ENCODE measurements at places on chromosomes 3 and 15.

DNA sequence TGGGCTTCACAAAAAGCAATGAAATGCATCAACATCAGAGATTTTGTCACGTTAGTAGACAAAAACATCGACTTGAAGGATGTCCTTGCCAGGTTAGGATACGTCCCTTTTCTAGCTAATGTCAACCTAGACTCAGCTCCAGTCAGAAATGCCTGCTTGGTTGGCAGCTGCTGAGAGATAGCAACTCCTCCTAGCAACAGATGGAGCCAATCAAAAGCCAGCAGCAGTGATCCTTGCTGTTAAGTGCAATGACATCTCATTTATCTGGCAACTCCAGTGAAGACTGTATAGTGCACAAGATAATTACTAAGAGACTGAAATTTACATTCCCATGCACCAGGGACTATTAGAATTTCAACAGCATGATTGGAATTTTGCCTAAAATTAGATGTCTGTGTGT is 424.1 kb downstream of the FGF12 start:
- no peaks in the 10 kb centered on the region for H3K36me3 ChIP-seq
- no peak overlapping the region for H3K27ac ChIP-seq
- H3K4me3 ChIP-seq = no peak overlapping the region
- no peak for DNase-seq
- H3K4me1 ChIP-seq = no peaks in the 10 kb centered on the region

DNA sequence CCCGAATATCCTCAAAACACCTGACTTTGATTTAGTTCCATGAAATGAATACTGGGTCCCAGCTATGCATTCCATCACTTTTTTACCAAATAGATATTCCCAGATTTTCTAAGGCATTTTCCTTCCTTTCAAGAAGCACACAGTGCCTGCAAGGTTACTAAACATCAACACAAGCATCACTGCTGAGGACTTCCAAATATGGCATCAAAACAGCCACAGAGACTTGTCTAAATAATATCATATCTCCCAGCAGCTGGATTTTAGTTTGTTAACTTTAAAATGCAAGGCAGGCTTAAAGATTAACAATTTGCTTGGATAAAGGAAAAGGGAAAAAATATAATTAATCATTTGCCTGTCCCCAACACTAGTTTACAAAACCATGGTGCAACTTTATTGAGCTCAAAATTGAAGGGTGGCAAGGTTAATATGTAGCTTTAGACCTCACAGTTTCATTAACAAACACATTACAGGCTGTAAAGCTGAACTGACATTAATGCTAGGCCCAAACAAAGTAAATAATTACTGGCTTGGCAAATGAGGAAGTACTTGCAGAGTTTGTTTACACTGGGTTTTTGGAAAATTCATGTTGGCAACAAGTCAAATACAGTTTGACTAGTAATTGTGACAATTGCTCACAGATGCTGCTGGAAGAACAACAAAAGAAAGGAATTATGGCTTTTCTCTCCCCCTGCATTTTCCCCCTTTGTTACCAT is 401.7 kb upstream of the CDIN1 start:
- no peaks in the 10 kb centered on the region for H3K36me3 ChIP-seq
- DNase-seq = no peak
- no peak overlapping the region for H3K27ac ChIP-seq
- peaks cover 4% of the 10 kb centered on the region for H3K27me3 ChIP-seq

- H3K36me3 ChIP-seq = peaks cover 17% of the 10 kb centered on the region
- no peak overlapping the region for H3K4me3 ChIP-seq
- peaks cover 40% of the 10 kb centered on the region for H3K4me1 ChIP-seq
- no peak for DNase-seq
- no peaks in the 10 kb centered on the region for H3K27me3 ChIP-seq
Observed at GRCh38 chr3:129104051-129104450, 17.6 kb downstream of the RAB43 start.

DNA sequence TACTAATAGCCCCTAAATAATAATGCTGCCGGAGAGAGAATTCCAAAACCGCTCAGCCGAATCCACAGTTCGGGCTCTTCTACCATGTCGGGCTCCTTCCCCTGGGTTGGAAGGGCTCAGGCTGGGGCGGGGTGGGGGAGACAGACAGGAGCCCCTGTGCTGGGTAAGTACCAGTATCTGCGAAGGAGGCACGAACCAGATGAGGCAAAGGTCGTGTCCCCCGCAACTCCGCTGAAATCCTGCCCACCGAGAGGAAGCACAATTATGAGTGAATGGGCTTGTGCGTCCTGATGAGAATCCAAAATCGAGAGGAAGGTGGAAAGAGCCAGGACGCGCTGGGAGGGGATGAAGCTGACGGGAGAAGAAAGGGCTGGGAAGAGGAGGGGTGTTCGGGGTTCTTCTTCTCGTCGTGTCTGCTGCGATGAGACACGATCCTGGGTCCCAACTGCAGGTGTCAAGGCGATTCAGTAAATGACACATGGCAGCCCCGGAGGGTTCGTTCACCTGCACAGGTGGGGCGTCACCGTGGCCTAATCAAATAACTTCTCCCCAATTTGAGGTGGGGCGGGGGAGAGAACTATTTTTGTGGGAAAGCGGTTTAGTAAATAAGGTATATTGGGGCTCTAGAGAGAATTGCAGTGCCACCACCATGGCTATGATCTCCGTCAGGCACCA is 707 bp upstream of the FAM81A start:
- H3K4me1 ChIP-seq = peaks cover 14% of the 10 kb centered on the region
- DNase-seq = peak; percentile 24
- H3K27ac ChIP-seq = no peak overlapping the region
- H3K27me3 ChIP-seq = peaks cover 90% of the 10 kb centered on the region
- H3K36me3 ChIP-seq = no peaks in the 10 kb centered on the region
- peak overlapping the region; percentile 85 for H3K4me3 ChIP-seq

GRCh38 chr15:45027220-45027619 is 4.2 kb downstream of the SORD start:
- peaks cover 59% of the 10 kb centered on the region for H3K36me3 ChIP-seq
- H3K27ac ChIP-seq = no peak overlapping the region
- no peak for DNase-seq

DNA sequence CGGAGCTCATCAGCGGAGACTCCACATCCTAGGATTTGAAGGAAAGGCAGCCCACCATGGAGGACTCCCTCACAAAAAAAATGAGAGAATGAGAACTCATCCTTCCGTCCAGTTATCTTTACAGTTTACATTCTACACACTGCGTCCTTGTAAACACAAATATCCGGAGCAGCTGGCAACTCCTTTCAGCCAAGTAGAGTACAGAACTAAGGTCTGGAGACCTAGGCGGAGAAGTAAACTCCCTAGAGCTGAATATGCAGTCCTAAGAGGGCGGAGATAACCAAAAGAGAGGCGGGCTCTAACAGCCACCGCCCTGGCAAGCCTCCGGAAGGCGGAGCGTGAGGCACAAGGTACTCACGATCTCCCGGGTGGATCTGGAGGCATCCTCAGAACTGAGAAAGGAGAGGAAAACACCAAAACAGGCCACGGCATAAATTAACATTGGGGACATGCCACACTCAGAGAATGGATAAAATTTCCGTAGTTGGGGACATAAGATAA is 924 bp upstream of the SIN3A start:
- H3K27ac ChIP-seq = peak overlapping the region; percentile 99
- peak overlapping the region; percentile 93 for H3K4me3 ChIP-seq
- peaks cover 3% of the 10 kb centered on the region for H3K27me3 ChIP-seq
- peaks cover 4% of the 10 kb centered on the region for H3K36me3 ChIP-seq
- peaks cover 59% of the 10 kb centered on the region for H3K4me1 ChIP-seq
- peak; percentile 68 for DNase-seq

DNA sequence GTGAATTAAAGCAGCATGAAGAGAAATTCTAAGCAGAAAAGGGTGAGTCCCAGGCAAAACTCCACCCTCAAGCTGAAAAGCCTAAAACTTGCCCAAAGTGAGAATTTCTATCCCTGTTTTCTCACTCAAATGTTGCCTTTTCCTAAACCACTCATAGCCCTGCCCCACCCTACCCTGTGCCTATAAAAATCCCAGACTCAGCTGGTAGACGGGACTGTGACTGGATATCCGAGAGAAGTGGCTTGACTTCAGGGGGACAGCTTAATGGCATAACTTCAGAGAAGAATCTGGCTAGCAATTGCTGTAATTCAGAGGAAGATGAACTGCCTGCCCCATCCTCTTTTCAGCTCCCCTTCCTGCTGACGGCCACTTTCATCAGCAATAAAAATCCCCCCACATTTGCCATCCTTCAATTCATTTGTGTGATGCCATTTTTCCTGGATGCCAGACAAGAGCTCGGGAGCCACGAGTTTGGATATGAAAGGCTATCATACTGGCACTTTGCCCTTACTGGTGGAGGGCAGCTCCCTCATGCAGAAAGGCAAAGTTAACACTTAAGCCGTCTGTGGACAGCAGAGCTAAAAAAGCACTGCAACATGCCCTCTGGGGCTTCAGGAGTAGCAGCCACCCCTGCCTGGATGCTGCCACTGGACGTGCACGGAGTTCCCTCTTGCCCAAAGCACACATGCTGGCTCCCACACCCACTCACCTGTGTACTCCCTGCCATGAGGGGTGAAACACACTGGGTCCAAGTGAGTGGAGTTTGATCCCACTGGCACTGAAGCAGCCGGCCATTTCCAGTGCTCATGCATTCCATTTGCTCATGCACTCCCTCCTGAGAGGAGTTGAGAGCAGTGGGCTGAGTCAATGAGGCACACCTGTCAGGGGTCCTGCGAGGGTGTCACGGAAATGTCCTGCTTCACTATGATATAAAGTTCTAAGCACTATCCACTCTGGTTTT is 670.6 kb downstream of the PLOD2 start:
- H3K36me3 ChIP-seq = no peaks in the 10 kb centered on the region
- no peak overlapping the region for H3K4me3 ChIP-seq
- H3K27ac ChIP-seq = peak overlapping the region; percentile 17
- peak; percentile 3 for DNase-seq
- H3K4me1 ChIP-seq = peaks cover 15% of the 10 kb centered on the region
- no peaks in the 10 kb centered on the region for H3K27me3 ChIP-seq

- peaks cover 43% of the 10 kb centered on the region for H3K4me1 ChIP-seq
- H3K36me3 ChIP-seq = peaks cover 16% of the 10 kb centered on the region
- H3K27me3 ChIP-seq = peaks cover 3% of the 10 kb centered on the region
- DNase-seq = peak; percentile 55
- peak overlapping the region; percentile 97 for H3K27ac ChIP-seq
Observed at GRCh38 chr15:89828281-89829145, 13.9 kb upstream of the ANPEP start.

DNA sequence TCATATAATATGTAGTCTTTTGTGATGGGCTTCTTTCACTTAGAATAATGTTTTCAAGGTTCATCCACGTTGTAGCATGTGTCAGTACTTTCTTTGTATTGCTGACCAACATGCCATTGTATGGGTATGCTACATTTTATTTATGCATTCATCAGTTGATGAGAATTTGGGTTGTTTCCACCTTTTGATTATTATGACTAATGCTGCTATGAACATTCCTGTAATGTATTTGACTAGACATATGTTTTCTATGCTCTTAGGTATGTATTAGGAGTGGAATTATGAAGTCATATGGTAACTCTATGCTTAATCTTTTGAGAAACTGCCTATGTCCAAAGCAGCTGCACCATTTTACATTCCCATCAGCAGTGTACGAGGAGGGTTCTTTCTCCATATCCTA is 3.2 kb upstream of the PODXL2 start:
- no peak for DNase-seq
- peaks cover 13% of the 10 kb centered on the region for H3K4me1 ChIP-seq
- no peak overlapping the region for H3K4me3 ChIP-seq
- peaks cover 22% of the 10 kb centered on the region for H3K36me3 ChIP-seq
- no peak overlapping the region for H3K27ac ChIP-seq

DNA sequence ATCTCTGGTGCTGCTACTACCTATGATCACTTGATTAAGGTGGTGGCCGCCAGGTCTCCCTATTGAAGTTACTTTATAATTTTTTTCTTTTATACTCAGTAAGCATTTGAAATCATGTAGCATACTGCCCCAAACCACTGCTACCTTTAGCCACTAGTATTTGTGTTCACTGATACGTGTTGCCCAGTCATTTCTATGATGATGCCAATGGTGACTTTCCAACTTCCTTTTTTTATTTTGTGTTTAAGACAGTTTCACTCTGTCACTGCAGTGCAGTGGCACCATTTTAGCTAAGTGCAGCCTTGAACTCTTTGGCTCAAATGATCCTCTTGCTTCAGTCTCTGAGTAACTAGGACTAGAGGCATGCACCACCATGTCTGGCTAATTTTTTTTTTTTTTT is 598.2 kb downstream of the NAALADL2 start:
- H3K36me3 ChIP-seq = no peaks in the 10 kb centered on the region
- no peak overlapping the region for H3K27ac ChIP-seq
- no peaks in the 10 kb centered on the region for H3K4me1 ChIP-seq
- H3K27me3 ChIP-seq = peaks cover 3% of the 10 kb centered on the region

GRCh38 chr3:84836961-84837360 is 121.8 kb upstream of the CADM2 start:
- peaks cover 5% of the 10 kb centered on the region for H3K36me3 ChIP-seq
- H3K27me3 ChIP-seq = peaks cover 4% of the 10 kb centered on the region
- DNase-seq = no peak
- no peak overlapping the region for H3K27ac ChIP-seq
- no peaks in the 10 kb centered on the region for H3K4me1 ChIP-seq

- no peaks in the 10 kb centered on the region for H3K4me1 ChIP-seq
- no peaks in the 10 kb centered on the region for H3K27me3 ChIP-seq
- no peak for DNase-seq
- no peak overlapping the region for H3K27ac ChIP-seq
Observed at GRCh38 chr3:188869628-188870027, 302.1 kb upstream of the TPRG1 start.

- H3K4me3 ChIP-seq = no peak overlapping the region
- DNase-seq = no peak
- H3K27me3 ChIP-seq = no peaks in the 10 kb centered on the region
- no peak overlapping the region for H3K27ac ChIP-seq
Observed at GRCh38 chr3:195070336-195070735, 200.6 kb downstream of the XXYLT1 start.

GRCh38 chr3:44026220-44026865 is 215.3 kb upstream of the TOPAZ1 start:
- no peak for DNase-seq

GRCh38 chr3:169861871-169862270 is 7.9 kb downstream of the LRRC31 start:
- H3K27ac ChIP-seq = no peak overlapping the region
- no peak overlapping the region for H3K4me3 ChIP-seq
- no peaks in the 10 kb centered on the region for H3K36me3 ChIP-seq
- H3K4me1 ChIP-seq = no peaks in the 10 kb centered on the region

DNA sequence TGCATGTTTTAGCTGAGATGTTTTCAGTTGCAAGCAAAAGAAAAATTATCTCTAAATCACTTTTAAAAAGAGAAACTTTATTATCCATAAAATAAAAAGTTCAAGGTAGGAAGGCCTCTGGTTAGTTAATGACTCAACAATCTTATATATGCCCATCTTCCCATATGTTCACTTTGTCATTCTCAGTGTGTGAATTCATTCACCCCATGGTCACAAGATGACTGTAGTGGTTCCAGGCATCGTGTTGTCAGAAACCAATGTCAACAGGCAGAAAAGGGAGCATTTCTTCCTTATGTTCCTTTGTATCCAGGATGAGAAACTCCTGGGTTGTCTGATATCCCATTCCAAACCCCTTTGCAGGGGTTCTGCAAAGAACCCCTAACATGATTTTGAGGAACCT is 119.9 kb upstream of the RAP2B start:
- H3K36me3 ChIP-seq = no peaks in the 10 kb centered on the region
- H3K27ac ChIP-seq = no peak overlapping the region
- H3K4me3 ChIP-seq = no peak overlapping the region
- H3K4me1 ChIP-seq = no peaks in the 10 kb centered on the region
- H3K27me3 ChIP-seq = no peaks in the 10 kb centered on the region

GRCh38 chr3:17077606-17078005 is 192.9 kb downstream of the PLCL2 start:
- H3K4me1 ChIP-seq = peaks cover 21% of the 10 kb centered on the region
- peak overlapping the region; percentile 86 for H3K27ac ChIP-seq
- H3K36me3 ChIP-seq = peaks cover 17% of the 10 kb centered on the region
- H3K4me3 ChIP-seq = no peak overlapping the region
- DNase-seq = no peak

All from nephron progenitor cell (in vitro differentiated cells).